ENCODE measurements at places on chromosomes 13 and 19. TPM values are rescaled to one million over a fixed set of nuclear protein-coding genes. Genes with fewer than 3 reads are reported as not detected.
A peak's percentile ranks its signal among the peaks of the same experiment; 100 is the strongest.

- peak overlapping the region; percentile 95 for H3K27ac ChIP-seq
- no peaks in the 10 kb centered on the region for H3K36me3 ChIP-seq
- DNase-seq = peak; percentile 86
These were observed 790 bp downstream of the TPM4 start for GRCh38 chr19:16076958-16077611.

DNA sequence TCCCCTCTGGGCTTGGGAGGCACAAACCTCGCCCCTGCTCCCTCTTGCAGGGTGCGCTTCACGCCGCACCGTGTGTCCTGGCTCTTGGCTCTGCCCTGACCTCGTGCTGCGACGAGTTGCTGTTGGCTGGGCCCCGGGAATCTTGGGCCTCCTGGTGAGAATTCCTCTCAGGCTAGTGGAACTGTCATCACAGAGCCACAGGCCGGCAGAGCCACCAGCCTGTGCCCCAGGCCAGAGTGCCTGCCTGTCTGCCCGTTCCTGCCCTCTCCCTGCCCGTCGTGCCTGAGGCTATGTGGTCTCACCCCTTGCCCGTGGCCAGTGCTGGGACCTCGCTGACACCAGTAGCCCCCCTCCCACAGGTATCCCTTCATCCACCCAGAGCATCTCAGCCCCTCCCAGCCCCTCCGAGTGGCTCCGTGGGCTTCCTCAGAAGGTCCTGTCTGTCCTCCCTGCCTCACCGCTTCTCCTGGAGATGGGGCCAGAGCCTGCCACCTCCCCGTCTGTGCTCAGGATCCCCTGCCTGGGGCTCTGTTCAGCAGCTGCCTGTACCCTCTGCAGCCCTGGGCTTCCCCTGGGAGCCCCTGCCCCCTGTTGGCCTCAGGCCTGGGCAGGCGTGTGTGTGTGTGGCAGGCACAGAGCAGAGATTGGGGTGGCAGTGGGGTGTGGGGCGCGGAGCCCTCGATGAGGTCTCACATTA is 13.3 kb downstream of the NDUFB7 start:
- no peak overlapping the region for H3K27ac ChIP-seq
- DNase-seq = no peak
- no peaks in the 10 kb centered on the region for H3K36me3 ChIP-seq
- no peaks in the 10 kb centered on the region for H3K4me1 ChIP-seq

The C1QTNF9 gene
- 0.99 TPM for total RNA-seq

GRCh38 chr13:37657134-37657533 is 58.6 kb upstream of the POSTN start:
- no peaks in the 10 kb centered on the region for H3K36me3 ChIP-seq
- no peaks in the 10 kb centered on the region for H3K4me1 ChIP-seq
- H3K27me3 ChIP-seq = no peaks in the 10 kb centered on the region
- DNase-seq = no peak
- H3K27ac ChIP-seq = no peak overlapping the region

GRCh38 chr19:35352448-35353304 is 5.0 kb downstream of the FFAR1 start:
- H3K4me3 ChIP-seq = no peak overlapping the region
- no peaks in the 10 kb centered on the region for H3K4me1 ChIP-seq
- H3K27me3 ChIP-seq = no peaks in the 10 kb centered on the region
- H3K27ac ChIP-seq = no peak overlapping the region
- H3K36me3 ChIP-seq = no peaks in the 10 kb centered on the region
- peak; percentile 74 for DNase-seq

All from aorta (tissue), 5 donors.